ENCODE measurements at places on chromosomes 6 and 20.

GRCh38 chr20:31919410-31920155 is 32.3 kb downstream of the PDRG1 start:
- DNase-seq, result no peak

DNA sequence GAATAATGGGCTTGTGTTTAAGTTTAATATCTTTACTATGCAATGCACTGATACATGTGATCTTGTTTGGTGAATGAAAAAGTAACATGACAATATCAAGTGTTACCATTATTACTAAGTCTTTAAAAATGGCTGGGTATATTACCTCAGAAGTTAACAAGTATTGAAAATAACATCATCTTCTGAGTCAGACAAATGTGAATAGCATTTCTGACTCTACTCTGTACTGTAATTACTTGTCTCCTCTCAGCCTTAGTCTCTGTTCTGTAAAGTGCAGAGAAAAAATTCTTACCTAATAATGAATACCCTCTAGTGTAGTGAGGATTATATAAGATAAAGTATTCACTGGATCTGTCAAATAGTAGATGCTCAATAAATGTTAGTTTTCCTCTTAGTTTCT is 47.0 kb upstream of the GCLC start:
- no peak for DNase-seq

- DNase-seq, result no peak
Observed at GRCh38 chr6:118992186-118992795, 57.3 kb upstream of the MCM9 start.

- peak; percentile 54 for DNase-seq
Observed at GRCh38 chr6:17429383-17430061, 36.1 kb downstream of the CAP2 start.

GRCh38 chr6:108768792-108769524 is 79.3 kb upstream of the ARMC2 start:
- no peak for DNase-seq

GRCh38 chr6:126199466-126199865 is 140.4 kb upstream of the CENPW start:
- no peak for DNase-seq

DNA sequence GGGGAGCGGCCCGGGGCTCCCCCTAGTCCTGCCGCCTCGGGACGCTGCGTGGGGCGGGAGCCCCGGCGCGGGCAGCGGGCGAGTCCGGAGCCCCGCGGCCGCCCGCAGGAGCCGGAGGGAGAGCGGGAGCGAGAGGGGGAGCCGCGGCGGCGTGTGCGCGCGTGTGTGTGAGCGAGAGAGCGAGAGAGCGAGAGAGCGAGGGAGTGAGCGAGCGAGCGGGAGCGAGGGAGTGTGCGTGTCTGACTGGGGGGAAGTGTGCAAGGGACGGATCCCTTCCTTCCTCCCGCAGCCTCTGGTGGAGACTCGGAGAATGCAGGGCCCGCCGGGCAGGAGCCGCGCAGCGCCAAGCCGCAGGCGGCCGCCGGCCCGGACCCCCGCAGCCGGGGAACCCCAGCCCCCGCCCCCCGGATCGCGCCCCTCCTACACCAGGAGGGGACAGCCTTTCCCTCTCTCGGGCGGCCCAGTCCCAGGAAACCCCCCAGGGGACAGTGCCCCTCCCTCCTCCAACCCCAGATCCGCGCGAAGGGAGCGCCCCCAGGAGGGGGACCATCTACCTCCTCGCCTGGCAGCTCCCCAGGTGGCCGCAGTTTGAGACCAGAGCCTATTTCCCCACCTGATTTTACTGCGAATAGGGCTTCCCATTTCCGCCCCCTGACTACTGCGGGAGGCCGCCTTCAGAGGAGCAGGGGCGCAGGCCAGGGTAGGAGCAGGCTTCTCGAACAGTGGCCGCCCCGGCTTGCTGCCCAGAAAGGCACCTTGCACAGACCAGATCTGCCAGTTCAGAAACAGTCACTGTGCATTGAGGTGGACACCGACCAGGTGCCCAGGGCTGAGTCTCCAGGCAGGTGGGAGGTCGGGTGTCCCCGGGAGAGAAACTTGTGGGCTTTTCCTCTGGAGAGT is at the start of gene CDH22:
CDH22 (minus strand) TSS at position 241 of the 900 bp plus-strand sequence. CDS start 57,204 bp downstream, outside the sequence.
- no peak for DNase-seq

DNA sequence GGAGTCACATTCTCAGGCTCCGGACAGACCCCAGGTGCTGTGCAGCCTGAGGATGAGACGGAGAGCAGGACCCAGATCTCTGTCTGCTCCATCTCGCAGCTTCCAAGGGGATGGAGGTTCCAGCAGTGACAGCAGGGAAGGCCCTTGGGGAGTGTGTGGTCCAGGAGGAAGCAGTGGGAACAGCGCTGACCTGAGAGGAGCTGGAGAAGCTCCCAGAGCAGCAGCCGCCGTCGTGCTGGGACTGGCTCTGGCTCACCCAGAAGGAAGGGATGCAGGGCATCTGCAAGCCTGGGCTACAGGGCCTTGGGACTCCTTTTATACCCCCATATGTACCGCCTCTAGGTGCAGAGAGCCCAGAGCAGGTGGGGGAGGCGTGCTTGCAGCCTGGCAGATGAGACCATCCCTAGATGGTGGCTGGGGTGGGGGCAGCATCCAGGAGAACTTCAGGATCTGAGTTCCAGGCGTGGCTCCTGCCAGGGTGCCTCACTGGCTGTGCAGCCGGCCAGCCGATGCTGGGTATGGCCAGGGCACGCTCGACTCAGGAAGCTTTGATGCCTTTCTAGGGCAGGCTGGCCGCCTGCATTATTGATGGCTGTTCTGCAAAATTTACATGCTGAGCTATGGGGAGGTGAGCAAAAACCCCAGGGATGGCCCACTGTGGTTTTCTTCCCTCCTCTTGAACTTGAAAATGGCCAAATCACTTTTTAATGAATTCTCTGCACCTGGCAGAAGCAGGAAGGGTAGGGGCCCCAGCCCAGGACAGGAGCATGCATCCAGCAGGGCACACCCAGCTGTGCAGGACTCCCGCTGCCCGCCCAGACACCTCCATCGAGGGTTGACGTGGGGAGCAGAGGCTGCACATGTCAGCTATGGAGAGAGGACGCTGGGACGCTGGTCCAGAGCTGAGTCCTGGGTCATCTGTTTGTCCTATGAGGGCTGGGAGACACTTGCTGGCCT is 179.6 kb downstream of the TAF4 start:
- no peak for DNase-seq

GRCh38 chr6:85917522-85917921 is 274.8 kb upstream of the SYNCRIP start:
- no peak for DNase-seq

DNA sequence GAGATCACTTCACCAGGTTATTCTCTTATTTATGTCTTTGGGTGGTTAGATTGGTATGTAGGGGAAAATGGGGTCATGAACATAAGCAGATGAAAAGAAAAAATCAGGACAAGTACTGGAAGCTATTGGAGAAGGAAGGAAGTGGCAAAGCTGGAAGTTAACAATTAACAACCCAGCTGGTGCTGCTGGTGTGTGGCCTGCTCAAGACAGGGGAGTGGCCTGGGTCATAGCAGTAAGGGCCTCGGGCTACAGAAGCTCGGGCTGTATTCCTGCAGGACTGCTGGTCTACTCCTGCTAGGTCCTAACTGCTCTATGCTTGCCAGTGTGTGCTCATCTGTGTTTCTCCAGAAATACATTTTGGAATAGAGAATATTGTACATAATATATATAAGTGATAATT is 19.6 kb downstream of the MYLIP start:
- DNase-seq, result no peak

GRCh38 chr20:50776122-50776817 is 18.6 kb upstream of the BCAS4 start:
- DNase-seq, result no peak

- DNase-seq, result peak; percentile 68
Observed at GRCh38 chr6:35363293-35363750, 21.0 kb downstream of the PPARD start.

DNA sequence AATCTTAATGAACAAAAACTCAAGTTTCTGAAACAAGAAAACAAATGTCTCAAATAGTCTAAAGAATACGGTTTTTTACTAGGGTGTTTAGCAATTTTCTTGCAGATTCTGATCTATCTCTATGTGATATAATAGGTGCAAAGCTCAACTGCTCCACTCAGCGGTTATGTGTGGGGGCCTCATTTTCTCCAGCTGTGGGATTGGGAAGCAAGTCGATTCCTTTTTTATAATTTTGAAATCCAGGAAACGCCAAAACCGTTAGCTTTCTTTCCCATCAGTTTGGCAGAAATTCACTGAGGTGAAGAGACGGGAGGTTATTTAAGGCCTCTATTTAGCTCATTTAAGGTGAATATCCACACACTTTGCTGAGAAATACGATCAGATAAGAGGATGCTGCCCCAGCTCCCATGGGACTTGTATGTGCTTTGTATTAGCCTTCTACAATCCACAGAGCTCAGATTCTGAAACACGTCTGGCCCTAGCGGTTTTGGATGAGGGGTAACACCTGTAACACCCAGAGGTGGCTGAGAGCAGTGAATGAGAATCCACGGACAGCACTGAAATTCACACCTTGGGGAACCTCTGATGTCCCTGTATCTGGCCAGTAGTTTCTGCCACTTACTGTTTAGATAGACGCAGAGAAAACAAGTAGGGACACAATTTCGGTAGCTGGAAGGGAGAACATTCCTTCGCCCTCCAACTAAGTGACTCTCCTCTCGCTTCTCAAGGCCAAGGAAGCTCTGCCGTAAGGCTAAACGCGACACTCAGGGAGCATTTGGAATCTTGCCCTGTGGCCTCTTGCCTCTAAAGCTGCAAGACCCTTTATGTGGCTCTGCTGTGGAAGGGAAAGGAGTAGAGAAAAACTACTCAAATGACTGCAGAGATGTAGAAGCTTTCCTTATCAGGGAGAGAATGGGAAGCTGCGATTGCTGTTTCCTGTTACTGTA is 6.5 kb upstream of the BCAS4 start:
- DNase-seq, result peak; percentile 57

Data from astrocyte of the spinal cord (primary cell).